ENCODE measurements at places on chromosomes 3 and 15.

GRCh38 chr3:153246331-153246730 is 84.3 kb downstream of the RAP2B start:
- no peak for DNase-seq

DNA sequence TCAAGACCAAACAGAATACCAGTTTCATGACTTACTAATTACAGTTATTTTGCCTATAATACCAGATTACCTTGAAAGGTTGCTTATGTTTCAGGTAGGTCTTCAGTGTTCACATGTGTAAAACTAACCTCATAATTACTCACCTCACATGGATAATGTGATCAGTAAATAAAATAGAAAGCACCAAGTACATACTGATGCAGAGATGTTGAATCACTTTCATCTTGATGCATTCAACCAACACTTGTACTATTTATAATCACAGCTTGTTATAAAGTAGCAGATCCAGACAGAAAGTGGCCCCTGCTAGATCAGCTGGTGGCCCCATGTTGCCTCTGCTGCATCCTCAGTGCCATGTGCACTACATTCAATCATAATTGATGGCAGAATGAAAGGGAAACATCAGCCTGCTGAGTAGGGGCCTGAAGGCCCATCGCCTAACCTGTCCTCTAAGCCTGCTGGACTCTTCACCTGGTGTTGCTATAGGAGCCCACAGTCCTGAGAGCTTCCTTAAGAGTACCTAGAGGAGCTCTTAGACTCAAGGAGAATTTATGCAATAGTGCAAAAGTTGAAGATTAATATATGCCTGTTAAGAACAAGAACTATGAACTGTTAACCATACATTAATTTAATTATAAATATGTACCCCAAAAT is 154.3 kb downstream of the PLCL2 start:
- no peak for DNase-seq

DNA sequence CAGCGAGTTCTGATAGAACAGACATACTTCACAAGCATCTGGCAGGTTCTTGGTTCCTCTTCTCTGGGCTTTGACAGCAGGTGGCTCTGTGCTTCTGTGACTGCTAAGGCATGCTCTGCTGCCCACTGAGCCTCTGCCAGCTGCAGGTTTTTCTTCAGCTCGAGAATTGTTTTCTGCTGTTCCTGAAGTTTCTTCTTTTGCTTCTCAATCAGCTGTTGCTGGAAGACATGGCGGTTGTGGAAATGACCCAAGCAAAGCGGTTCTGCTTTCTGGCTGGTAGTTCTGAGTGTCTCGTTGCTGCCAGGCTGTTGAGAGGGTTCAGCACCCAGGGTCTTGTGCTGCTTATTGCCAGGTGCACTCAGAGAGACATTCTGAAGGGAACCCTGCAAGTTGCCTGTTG is 50.8 kb downstream of the CCDC191 start:
- no peak for DNase-seq

DNA sequence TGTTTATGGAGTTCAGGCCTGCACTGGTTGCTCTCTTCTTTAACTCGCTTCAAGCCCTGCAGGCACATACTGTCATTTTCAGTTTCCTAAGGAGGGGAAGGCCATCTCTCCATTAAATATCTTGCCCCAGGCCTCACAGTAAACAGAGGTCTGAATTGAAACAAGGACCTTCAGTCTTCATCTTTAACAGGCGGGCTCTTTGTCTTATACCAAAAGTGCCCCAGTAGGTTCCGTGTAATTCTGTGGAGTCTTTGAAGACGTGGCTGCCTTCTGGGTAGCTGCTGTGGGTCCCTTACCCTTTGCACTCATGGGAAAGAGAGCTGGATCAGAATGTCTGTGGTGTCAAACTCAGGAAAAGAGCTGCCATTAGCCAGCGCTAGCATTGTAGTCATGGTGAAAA is 161.2 kb downstream of the APBA2 start:
- DNase-seq = no peak

DNA sequence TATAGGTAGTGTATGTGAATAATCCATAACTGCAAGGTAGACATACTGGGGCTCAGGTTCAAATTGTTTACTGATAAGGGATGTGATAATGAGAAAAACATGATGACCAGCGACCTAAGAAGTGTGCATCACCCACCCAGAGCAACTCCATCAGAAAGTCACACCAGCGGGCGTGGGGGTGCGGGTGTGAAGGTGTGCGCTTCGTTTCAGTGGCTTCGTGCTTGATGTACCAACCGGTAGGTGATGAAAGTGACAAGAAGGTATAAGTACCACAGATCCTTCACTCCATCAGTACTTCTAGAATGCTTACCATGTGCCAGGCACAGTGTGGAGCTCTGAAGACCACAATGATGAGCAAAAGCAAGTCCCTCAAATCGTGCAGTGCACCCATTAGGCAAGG is 11.2 kb downstream of the ANP32A start:
- no peak for DNase-seq

GRCh38 chr15:59138243-59138642 is 33.3 kb downstream of the CCNB2 start:
- DNase-seq = peak; percentile 27

DNA sequence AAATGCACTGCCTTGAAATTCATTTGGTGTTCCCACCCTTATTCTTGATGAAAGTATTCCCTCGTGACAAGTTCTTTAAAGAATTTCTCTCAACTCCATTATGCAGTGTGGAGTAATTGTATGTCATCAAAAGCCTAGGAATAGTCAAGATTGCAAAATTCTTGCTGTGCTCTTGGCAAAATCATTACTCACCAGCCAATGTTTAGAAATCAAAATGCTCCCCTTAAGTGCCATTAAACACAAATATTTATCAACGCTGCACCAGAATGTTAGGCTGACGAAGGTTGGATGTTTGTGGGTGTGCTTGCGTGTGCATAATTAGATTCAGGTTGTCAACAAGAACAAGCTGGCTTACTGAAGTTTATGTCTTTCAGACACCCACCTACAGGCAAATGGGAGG is 40.5 kb downstream of the SST start:
- DNase-seq = peak; percentile 70

DNA sequence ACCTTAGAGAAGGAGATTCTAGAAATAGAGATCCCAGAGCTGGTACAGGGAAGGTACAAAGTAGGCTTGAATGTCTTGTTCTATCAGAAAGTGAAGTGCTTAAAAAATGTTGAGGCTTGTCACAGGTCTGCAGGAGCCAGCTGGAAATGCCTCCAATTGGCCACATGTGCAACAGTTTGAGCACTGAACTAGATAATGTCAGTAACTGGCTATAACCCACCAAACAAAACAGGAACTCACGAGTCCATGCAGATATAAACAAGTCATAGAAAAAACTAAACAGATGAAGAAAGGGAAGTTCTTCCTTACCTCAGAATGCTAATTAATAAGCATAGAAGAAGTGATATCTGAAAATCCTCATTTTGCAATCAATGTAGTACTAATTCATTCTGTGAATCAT is 11.9 kb upstream of the TF start:
- no peak for DNase-seq

GRCh38 chr3:15120986-15121385 is 22.0 kb upstream of the RBSN start:
- DNase-seq = no peak

DNA sequence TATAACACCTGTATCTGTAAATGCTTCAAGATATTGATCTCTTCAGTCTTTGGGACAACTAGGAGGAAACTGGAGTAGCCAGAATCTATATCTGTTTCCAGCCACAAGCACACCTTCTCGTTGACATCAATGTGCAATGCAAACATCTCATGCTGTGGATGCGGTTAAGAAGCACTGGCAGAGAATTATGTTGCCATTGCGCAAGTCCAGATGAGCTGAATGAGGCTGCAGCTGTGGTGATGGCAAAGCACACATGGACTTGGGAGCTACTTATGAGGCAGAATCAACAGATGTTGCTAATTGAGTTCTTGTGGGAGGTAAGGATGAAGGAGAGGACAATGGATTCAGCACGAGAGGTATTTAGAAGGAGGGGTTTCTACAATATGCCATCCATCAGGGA is 90.9 kb downstream of the STRIT1 start:
- peak; percentile 89 for DNase-seq

GRCh38 chr15:80736560-80736959 is 41.5 kb downstream of the ABHD17C start:
- DNase-seq = no peak

- DNase-seq = peak; percentile 43
Observed at GRCh38 chr15:100663086-100663914, 60.9 kb downstream of the ASB7 start.

- peak; percentile 88 for DNase-seq
Observed at GRCh38 chr3:148955544-148956346, 35.6 kb upstream of the GYG1 start.

DNA sequence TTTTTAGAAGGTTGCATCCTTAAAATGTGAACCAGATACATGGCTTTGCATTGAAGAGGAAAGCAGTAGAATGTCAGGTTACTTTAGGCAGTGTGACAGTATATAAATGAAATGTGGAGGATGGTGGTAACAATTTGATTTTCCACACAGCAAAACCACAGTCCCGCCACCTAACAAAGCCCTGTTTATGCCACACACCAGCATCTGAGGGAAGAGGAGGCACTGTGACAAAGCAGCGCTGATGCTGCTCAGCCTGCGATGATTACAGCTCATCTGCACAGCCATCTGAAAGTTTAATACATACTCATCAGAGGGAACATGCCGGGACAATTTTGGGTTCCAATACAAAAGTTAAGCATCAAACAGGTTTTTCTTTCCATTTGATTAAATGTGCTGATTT is 8.9 kb downstream of the RNF7 start:
- no peak for DNase-seq

GRCh38 chr3:184338511-184338945 is 1.1 kb downstream of the FAM131A start:
- DNase-seq = peak; percentile 82

GRCh38 chr3:65035246-65035645 is 347.4 kb upstream of the ADAMTS9 start:
- no peak for DNase-seq
